Bronchial smooth muscle cell (primary cell): ENCODE measurements at places on chromosomes 12 and 14. TPM values are rescaled to one million over a fixed set of nuclear protein-coding genes. Genes with fewer than 3 reads are reported as not detected.

Gene OR4K2
- not detected in 2 replicates for total RNA-seq

Gene SPX
- 0.63 TPM in 1 of 2 replicates, not detected in the other for total RNA-seq

Gene CLEC4A
- total RNA-seq: under 0.01 and 0.09 TPM in 2 replicates

Gene NFATC4
- total RNA-seq: 74.6 and 97.9 TPM in 2 replicates

Gene NRIP2
- total RNA-seq: under 0.01 TPM in 1 of 2 replicates, not detected in the other

Gene GDF3
- total RNA-seq: not detected in 2 replicates

Gene TMEM121
- 6.6 and 10.1 TPM in 2 replicates for total RNA-seq

Gene KRT86
- total RNA-seq: not detected in 2 replicates

Gene IFNG-AS1
- under 0.01 TPM in 1 of 2 replicates, not detected in the other for total RNA-seq

Gene SLC8A3
- total RNA-seq: under 0.01 TPM in 1 of 2 replicates, not detected in the other

Gene ANKS1B
- 0.32 and 0.52 TPM in 2 replicates for total RNA-seq

Gene GYS2
- not detected in 2 replicates for total RNA-seq

Gene ACVRL1
- total RNA-seq: 50.6 and 70.5 TPM in 2 replicates

Gene ESRRB
- total RNA-seq: under 0.01 TPM in 1 of 2 replicates, not detected in the other

Gene BEGAIN
- 0.17 TPM in 1 of 2 replicates, not detected in the other for total RNA-seq

Gene COL2A1
- total RNA-seq: not detected in 2 replicates
